T-helper 22 cell (primary cell): ENCODE measurements at places on chromosomes 1 and 21.

- DNase-seq, result no peak
Measured at GRCh38 chr1:81329041-81329440, 471.7 kb upstream of the ADGRL2 start.

- no peak for DNase-seq
Measured at GRCh38 chr1:220770245-220770913, 16.3 kb upstream of the MTARC1 start.

- no peak for DNase-seq
Measured at GRCh38 chr1:204751480-204751879, 65.9 kb upstream of the LRRN2 start.

DNA sequence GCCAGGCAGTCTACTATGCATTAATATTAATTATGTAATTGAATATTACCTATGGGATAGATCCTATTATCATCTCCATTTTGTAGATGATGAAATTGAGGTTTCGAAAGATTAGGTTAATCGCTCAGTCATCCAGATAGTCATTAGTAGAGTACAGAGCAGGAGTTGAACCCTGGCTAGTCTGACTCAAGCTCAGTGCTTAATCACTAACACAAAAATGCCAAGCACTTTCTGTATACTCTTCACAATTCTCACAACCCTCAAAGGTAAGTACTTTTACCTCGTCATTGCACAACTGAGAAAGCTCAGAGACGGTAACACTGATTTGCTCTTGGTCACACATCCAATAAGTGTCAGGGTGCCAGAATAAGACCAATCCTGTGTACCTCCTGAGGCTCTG lies 280.2 kb upstream of the PLXNA2 start:
- DNase-seq, result no peak

GRCh38 chr1:194342484-194343262 lies 1156.3 kb upstream of the B3GALT2 start:
- DNase-seq, result no peak

DNA sequence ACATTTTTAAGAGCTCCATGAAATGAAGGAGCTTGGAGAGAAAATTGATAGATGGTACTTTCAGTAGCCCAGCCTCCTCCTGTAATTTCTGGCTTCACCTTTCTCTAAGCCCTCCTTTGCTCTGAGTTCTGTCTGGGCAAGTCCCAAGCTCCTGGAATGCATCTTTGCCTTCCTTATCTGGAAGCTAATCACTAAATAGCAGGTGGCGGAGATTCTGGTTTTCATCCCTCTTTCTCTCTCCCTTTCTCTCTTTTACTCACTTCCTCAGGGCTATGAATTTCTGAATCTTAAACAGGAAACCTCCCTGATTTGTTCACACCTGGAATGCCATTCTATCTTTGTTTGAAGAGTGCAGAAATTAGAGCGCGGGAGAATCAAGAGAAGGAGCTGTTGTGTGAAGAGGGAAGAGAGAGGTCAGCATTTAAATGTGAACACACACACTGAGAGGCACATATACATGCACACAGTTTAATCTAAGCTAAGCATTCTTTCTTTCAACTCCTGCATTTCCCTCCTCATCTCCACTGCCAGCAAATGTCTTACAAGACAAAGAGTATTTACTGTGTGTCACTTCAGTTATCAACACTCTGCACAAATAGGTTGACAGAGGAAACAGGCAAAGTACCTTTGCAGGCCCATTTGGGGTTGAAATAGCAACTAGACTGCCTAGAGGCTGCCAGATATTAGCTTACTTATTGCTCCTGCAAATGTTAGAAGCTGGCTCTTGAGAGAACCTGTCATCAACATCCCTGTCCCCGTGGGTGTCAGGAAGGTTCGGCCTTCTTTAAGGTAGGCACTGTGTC lies 199.4 kb upstream of the CAMK1G start:
- DNase-seq, result no peak

DNA sequence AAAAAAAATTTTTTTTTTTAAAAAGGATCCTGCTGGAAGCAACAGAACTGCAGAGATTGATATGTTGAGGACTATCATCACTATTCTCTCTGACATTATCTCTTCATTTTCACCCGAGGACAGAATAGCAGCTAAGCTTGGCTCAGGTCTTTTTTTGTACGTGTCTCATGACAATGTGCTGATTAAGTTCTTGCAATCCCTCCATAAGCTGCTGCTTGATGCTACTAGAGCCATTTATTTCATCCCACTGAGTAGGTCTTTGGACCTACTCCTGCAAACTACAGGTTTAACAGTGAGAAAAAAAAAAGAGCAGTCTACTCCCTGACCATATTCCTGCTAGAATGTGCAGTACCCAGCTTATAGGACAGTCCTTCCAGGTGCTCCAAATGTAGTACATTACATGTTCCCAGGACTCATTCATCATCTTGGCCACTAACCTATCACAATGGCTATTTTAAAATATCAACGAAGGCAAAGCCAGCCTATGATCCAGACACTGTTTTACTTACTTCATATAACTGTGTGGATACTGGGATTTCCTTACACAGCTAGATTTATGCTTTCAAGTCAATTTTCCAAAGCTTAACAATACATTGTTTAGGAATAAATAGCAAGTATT lies 54.1 kb downstream of the ARHGAP29 start:
- no peak for DNase-seq

DNA sequence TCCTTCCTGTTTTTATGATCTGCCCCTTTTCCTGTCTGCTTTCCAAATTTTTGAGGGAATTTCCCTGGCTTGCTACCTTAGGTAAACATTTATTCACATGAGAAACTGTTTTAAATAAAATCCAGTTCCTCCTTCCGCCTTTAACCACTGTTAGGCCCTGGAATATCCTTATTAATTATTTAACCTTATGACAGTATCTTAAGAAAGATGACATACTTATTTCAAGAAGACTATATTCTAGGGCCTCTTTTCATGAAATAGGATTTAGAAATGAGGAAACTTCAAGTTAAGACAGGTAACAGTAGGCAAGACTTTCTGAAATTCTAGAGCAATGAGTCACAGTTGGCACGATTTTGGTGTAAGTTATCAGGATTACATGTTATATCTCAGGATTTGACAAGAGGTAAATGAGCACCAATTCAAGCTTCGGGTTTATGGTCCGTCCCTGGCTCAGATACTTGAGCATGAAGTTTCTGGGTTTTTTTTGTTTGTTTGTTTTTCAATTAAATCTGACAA lies 2.0 kb upstream of the TNFSF18 start:
- DNase-seq, result no peak

- no peak for DNase-seq
Measured at GRCh38 chr1:161849518-161849917, 83.4 kb downstream of the ATF6 start.

- DNase-seq, result no peak
Measured at GRCh38 chr1:93818570-93818959, 60.4 kb downstream of the DNTTIP2 start.

DNA sequence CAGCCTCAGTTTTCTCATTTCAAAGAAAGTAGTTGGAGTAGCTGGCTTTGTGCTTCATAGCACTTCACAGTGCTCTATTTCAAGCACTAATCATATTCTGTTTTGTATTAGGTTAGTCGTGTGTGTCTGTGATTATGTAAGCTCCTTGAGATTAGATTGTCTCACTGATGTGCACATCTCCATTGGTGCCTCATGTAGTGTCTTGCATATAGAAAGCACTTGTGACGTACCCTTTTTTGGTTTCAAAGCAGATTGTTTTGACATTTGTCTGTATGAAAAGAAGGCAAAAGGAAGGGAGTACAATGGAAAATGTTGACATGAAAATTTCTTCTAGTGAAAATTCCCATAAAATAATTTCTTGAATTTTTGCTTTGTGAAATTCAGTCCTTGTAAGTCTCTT lies 13.9 kb downstream of the BTBD8 start:
- no peak for DNase-seq

GRCh38 chr21:40788635-40789034 lies 58.3 kb downstream of the DSCAM start:
- no peak for DNase-seq

DNA sequence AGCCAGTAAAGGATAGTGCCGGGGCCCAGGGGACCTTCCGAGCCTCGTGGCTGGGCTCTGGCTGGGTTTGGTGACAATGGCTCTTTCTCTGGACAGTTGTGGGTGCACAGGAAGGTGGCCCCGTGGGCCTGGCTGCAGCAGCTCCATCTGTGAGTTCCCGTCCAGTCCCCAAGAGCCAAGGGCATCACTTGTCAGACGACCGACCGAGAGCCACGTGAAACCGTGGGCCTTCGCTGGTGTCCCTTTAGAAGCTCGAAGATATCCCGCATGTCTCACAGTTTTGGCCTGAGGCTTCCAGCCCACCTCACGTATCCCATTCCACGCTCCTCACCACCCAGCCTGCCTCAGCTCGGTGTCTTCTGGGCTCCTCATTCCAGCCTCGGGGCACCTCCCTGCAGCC lies 27.2 kb upstream of the UMODL1 start:
- no peak for DNase-seq

DNA sequence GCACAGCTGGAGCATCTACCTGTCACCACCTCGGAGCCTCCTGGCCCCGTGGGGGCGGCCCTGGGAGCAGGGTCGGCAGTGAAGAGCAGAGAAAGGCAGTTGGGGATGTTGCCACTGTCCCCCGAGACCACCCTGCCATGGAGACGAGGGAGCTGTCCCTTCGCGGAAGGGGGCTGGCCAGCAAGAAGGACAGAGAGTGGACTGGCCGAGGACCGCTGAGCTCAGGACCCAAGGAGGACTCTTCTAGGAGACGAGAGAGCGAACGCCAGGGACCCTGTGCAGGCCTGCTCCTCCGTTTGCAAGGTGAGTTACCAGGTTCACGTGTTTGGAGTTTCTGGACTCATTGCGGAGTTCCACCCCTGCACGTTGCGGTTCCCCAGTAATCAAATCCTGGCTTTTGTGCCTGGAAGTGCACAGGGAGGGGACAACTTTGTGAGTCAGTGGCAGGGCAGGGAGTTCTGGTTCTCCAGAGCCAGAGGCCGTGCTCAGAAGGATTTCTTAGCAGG lies 5.6 kb upstream of the POFUT2 start:
- DNase-seq, result no peak

- DNase-seq, result no peak
Measured at GRCh38 chr1:60847855-60848582, 234.3 kb upstream of the NFIA start.

GRCh38 chr1:185520188-185520920 lies 203.3 kb upstream of the IVNS1ABP start:
- DNase-seq, result no peak

DNA sequence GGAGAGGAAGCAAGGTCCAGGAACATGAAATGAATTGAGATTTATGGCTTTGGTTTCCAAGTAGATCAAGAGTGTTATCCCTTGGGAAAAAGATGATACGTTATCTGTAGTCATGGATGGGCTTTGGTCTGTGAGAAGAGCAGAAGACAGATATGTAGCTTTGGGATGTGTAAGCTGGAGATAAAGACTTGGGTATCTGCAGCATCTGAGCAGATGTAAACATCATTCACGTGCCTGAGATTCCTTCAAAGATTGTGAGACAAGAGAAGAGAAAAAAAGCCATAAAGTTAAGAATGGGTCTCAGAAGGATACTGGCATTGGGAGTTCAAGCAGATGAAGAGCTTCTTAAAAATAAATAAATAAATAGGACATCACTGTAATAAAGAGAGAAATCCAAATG lies 217.8 kb downstream of the PTPRC start:
- DNase-seq, result no peak

- no peak for DNase-seq
Measured at GRCh38 chr1:210340841-210341240, 12.1 kb downstream of the HHAT start.

DNA sequence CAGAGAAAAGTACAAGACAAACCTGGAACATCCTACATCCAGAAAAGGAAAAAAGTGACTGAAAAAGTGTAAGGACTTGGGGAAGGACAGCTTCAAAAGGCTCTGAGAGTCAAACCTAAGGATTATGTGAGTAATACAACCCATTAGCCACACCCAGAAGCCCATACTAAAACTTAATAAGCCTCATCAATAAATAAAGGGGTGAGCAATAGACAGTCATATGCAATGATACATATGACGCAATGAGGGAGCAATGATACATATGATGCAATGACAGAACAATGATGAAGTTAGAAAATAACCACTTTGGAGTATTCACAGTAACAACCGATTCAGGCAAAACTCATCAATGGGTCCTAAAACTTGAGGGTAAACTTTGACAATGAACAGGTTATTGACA lies 50.1 kb downstream of the BRWD1 start:
- no peak for DNase-seq

DNA sequence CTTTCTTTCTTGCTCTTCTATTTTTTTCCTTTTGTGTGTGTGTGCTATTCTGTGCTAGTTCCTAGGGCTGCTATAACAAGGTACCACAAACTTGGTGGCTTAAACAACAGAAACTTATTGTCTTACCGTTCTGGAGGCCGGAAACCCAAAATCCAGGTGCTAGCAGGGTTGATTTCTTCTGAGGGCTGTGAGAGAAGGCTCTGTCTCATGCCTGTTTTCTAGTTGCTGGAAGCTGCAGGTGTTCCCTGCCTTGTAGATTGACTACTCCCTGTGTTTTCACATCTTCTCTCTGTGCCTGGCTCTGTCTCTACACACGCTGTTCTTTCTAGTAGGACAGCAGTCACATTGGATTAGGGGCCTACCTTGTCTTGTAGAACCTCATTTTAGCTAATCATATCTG lies 150.9 kb upstream of the DSCAM start:
- no peak for DNase-seq

GRCh38 chr1:89808441-89809117 lies 12.3 kb upstream of the LRRC8D start:
- no peak for DNase-seq

GRCh38 chr1:231027971-231028370 lies 12.1 kb downstream of the FAM89A start:
- no peak for DNase-seq

DNA sequence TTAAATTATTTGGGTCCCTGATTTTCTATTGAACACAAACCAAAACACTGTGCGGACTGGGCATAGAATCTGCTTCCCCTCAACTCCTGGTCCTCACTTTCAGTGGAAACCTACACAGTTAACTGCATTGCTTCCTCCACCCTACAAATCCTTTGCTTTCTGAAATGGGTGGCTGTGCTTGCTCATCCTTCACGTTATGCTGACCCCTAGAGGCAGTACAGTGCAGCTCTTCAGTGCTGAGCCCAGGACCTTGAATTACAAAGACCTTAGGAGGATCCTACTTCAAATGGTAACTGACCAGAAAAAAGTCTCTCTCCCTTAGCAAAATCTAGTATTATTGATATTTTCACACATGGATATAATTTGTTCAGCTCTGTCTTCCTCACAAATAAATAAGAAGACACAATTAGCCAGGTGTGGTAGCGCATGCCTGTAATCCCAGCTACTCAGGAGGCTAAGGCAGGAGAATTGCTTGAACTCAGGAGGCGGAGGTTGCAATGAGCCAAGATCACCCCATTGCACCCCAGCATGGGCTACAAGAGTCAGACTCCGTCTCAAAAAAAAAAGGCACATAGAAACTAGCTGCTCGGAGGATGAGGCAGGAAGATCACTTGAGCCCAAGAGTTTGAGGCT lies 63.4 kb upstream of the L1TD1 start:
- no peak for DNase-seq

GRCh38 chr1:22830041-22830566 lies 119.5 kb downstream of the EPHB2 start:
- no peak for DNase-seq

DNA sequence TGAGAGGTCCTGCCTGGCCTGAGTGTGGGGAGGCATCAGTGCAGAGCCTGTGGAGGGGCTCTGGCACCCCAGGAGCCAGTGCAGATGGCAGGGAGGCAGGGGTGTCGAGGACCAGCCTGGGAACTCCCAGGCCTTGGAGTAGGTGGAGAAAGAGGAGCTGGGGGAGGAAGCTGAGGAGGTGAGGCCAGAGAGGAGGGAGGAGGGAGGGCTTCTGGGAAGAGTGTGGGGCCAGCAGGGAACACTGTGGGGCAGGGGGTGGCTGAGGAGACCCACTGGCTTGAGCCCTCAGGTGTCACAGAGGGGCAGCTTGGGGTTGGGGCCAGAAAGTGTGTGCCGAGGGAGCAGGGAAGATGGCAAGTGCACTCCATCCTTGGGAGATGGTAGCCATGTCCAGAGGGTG lies 3.8 kb downstream of the COQ8A start:
- no peak for DNase-seq
